PC-3 (cell line): ENCODE measurements at places on chromosomes 6 and 20. TPM values are rescaled to one million over a fixed set of nuclear protein-coding genes. Genes with fewer than 3 reads are reported as not detected.
A peak's percentile ranks its signal among the peaks of the same experiment; 100 is the strongest.

Gene CGA
- not detected in 2 replicates for total RNA-seq

Gene FOXF2
- not detected in 2 replicates for total RNA-seq

Gene MAP1LC3A
- 0.22 and 2.7 TPM in 2 replicates for total RNA-seq

Gene ROMO1
- 479 and 530 TPM in 2 replicates for total RNA-seq

Gene CALHM6
- not detected in 2 replicates for total RNA-seq

Gene CST2
- not detected in 2 replicates for total RNA-seq

Gene GABBR1
- 5.5 and 7.0 TPM in 2 replicates for total RNA-seq

- H3K4me1 ChIP-seq, result no peaks in the 10 kb centered on the region
- no peak overlapping the region for H3K4me3 ChIP-seq
- H3K36me3 ChIP-seq, result no peaks in the 10 kb centered on the region
- no peaks in the 10 kb centered on the region for H3K27me3 ChIP-seq
- H3K27ac ChIP-seq, result no peak overlapping the region
Measured at GRCh38 chr6:163825033-163825432, 410.5 kb downstream of the QKI start.

- H3K4me3 ChIP-seq, result no peak overlapping the region
- H3K27me3 ChIP-seq, result no peaks in the 10 kb centered on the region
- H3K27ac ChIP-seq, result no peak overlapping the region
- H3K4me1 ChIP-seq, result peaks cover 22% of the 10 kb centered on the region
- peaks cover 79% of the 10 kb centered on the region for H3K36me3 ChIP-seq
Measured at GRCh38 chr20:35472209-35472608, 16.8 kb downstream of the CEP250 start.

- peak; percentile 23 for DNase-seq
- H3K27ac ChIP-seq, result no peak overlapping the region
- H3K36me3 ChIP-seq, result no peaks in the 10 kb centered on the region
- H3K4me1 ChIP-seq, result peaks cover 7% of the 10 kb centered on the region; the same call in 1 of the 2 replicates
- no peak overlapping the region for H3K4me3 ChIP-seq
Measured at GRCh38 chr6:47473791-47474346, 3.7 kb upstream of the CD2AP start.

DNA sequence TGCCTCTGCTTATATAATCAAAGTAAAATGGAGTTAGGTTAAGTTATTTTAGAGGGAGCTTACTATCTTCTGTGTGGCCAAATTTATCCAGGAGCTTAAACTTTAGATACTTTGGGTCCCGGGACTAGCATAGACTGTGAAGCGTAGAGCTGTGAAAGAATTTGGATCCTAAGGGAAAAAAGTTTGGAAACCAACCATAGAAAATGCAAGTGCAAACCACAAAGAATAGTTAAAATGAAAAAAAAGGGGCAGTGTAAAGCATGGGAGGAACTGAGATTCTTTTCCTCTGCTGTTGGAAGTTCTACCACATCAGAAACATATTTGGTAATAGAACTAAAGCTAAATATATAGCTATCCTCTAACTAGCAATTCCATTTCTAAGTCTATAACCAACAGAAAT, 232.2 kb upstream of the FLRT3 start:
- H3K27me3 ChIP-seq, result no peaks in the 10 kb centered on the region
- H3K4me3 ChIP-seq, result no peak overlapping the region
- no peaks in the 10 kb centered on the region for H3K36me3 ChIP-seq
- no peaks in the 10 kb centered on the region for H3K4me1 ChIP-seq

DNA sequence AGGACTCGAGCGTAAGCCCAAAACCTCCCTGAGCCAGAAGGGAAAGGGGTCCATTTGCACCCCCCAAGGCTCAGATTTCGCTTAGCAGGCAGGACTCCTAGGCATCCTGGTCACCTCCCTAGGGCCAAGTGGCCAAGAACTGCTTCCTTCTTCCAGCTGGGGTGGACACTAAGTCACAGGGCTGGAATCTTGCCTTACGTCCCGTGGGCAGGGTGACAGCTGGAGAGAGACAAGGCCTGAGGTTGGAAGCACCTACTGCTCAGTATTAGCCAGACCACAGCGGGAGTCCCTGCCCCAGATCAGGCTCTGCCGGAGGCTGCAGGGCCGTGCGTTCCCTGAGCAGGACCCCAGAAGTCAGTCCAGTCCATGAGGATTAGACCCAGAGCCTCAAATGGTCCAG, 19.7 kb downstream of the LAMA5 start:
- no peak overlapping the region for H3K27ac ChIP-seq
- H3K4me3 ChIP-seq, result no peak overlapping the region
- H3K36me3 ChIP-seq, result peaks cover 68% of the 10 kb centered on the region
- peaks cover 24% of the 10 kb centered on the region for H3K4me1 ChIP-seq

- no peak for DNase-seq
- no peak overlapping the region for H3K4me3 ChIP-seq
- H3K4me1 ChIP-seq, result peaks cover 11% of the 10 kb centered on the region
- H3K36me3 ChIP-seq, result no peaks in the 10 kb centered on the region; the same call in 1 of the 2 replicates
- H3K27ac ChIP-seq, result no peak overlapping the region
- H3K27me3 ChIP-seq, result no peaks in the 10 kb centered on the region
Measured at GRCh38 chr20:63690898-63691710, 5.3 kb upstream of the TNFRSF6B start.

- no peaks in the 10 kb centered on the region for H3K36me3 ChIP-seq
- H3K4me1 ChIP-seq, result no peaks in the 10 kb centered on the region
- H3K27me3 ChIP-seq, result no peaks in the 10 kb centered on the region
- DNase-seq, result no peak
- H3K27ac ChIP-seq, result no peak overlapping the region
- H3K4me3 ChIP-seq, result no peak overlapping the region
Measured at GRCh38 chr6:89485320-89485719, 52.4 kb downstream of the ANKRD6 start.

GRCh38 chr20:19875376-19876221, 117.5 kb downstream of the RIN2 start:
- DNase-seq, result peak; percentile 55
- H3K4me1 ChIP-seq, result peaks cover 19% of the 10 kb centered on the region
- H3K27me3 ChIP-seq, result no peaks in the 10 kb centered on the region
- no peak overlapping the region for H3K27ac ChIP-seq
- H3K4me3 ChIP-seq, result no peak overlapping the region
- no peaks in the 10 kb centered on the region for H3K36me3 ChIP-seq

DNA sequence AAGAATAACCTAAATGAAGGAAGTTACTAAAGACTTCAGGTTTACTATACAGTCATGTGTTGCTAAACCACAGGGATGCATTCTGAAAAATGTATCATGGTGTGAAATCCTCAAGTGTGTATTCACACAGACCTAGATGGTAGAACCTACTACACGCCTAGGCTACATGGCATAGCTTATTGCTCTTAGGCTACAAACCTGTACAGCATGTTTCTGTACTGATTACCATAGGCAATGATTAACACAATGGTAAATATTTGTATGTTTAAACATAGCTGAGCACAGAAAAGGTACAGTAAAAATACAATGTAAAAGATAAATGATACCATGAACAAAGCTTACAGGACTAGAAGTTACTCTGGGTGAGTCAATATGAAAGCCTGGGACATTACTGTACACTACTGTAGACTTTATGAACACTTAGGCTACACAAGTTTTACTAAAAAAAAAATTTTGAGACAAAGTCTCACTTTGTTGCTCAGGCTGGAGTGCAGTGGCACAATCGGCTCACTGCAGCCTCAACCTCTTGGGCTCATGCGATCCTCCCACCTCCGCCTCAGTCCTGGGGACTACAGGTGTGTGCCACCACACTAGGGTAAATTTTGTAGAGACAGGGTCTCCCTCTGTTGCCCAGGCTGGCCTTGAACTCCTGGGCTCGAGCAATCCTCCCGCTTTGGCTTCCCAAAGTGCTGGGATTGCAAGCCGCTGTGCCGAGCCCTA, 36.0 kb downstream of the ADNP start:
- H3K4me3 ChIP-seq, result no peak overlapping the region
- H3K27ac ChIP-seq, result no peak overlapping the region
- H3K36me3 ChIP-seq, result peaks cover 80% of the 10 kb centered on the region
- DNase-seq, result peak; percentile 16
- peaks cover 4% of the 10 kb centered on the region; the same call in 1 of the 2 replicates for H3K4me1 ChIP-seq
- H3K27me3 ChIP-seq, result no peaks in the 10 kb centered on the region

DNA sequence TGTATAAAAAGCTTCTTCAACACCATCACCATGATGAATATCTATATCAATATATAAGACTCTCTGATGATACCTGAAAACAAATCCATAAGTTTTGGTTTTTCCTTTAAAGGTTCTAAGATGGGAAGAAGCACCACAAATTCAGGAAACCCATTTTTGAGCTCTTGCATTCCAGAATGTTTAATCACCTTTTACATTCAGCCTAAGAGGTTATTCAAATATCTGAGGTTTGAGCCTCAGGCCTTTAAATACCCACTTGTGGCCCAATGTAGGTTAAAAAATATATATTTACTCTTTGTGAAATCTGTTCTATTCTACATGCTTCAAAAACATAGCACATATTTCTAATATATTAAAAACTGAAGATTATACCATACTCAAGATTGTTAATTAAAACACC, 17.6 kb downstream of the HDAC2 start:
- no peak overlapping the region for H3K4me3 ChIP-seq
- peak; percentile 53 for DNase-seq
- H3K27ac ChIP-seq, result no peak overlapping the region
- no peaks in the 10 kb centered on the region for H3K27me3 ChIP-seq

DNA sequence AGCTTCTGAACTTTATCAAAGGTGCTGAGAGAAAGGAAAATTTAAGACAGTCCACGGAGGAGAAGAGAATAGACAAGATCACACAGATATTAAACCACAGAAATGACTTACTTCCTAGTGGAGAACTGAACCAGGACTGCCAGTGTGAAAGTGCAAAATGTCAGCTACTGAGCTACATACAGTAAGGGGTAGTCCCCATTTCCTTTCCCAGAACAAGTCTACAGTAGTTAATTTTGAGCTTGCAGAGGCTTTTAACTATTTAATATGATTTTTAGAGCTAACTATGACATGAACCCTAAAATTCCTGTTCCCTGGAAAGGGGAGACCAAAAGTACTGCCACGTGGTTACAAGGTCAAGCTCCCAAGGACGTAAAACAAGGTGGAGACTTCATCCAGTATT, 45.1 kb downstream of the CEP85L start:
- no peak for DNase-seq
- no peaks in the 10 kb centered on the region for H3K27me3 ChIP-seq
- H3K36me3 ChIP-seq, result no peaks in the 10 kb centered on the region
- H3K27ac ChIP-seq, result no peak overlapping the region

- no peak for DNase-seq
- no peaks in the 10 kb centered on the region for H3K36me3 ChIP-seq
- H3K27me3 ChIP-seq, result no peaks in the 10 kb centered on the region
- H3K4me1 ChIP-seq, result peaks cover 13% of the 10 kb centered on the region; the same call in 1 of the 2 replicates
- no peak overlapping the region for H3K4me3 ChIP-seq
Measured at GRCh38 chr6:56988145-56988544, 33.2 kb downstream of the BEND6 start.

GRCh38 chr6:107488875-107489635, 862 bp upstream of the SOBP start:
- no peak for DNase-seq
- no peaks in the 10 kb centered on the region for H3K4me1 ChIP-seq
- H3K4me3 ChIP-seq, result peak overlapping the region; percentile 60
- no peaks in the 10 kb centered on the region for H3K36me3 ChIP-seq
- peaks cover 56% of the 10 kb centered on the region for H3K27me3 ChIP-seq
- H3K27ac ChIP-seq, result no peak overlapping the region

DNA sequence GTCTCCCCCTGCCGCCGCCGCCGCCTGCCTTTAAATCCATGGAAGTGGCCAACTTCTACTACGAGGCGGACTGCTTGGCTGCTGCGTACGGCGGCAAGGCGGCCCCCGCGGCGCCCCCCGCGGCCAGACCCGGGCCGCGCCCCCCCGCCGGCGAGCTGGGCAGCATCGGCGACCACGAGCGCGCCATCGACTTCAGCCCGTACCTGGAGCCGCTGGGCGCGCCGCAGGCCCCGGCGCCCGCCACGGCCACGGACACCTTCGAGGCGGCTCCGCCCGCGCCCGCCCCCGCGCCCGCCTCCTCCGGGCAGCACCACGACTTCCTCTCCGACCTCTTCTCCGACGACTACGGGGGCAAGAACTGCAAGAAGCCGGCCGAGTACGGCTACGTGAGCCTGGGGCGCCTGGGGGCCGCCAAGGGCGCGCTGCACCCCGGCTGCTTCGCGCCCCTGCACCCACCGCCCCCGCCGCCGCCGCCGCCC, 474 bp downstream of the CEBPB start:
- peaks cover 12% of the 10 kb centered on the region; the same call in 1 of the 2 replicates for H3K36me3 ChIP-seq
- DNase-seq, result peak; percentile 59
- H3K27me3 ChIP-seq, result no peaks in the 10 kb centered on the region
- H3K27ac ChIP-seq, result peak overlapping the region; percentile 75
- peaks cover 28% of the 10 kb centered on the region for H3K4me1 ChIP-seq

GRCh38 chr20:24871480-24872213, 77.4 kb upstream of the CST7 start:
- DNase-seq, result no peak
- H3K27me3 ChIP-seq, result peaks cover 81% of the 10 kb centered on the region
- no peaks in the 10 kb centered on the region for H3K36me3 ChIP-seq
- no peak overlapping the region for H3K4me3 ChIP-seq
- H3K4me1 ChIP-seq, result no peaks in the 10 kb centered on the region

GRCh38 chr6:11414176-11414963, 123.2 kb upstream of the TMEM170B start:
- H3K36me3 ChIP-seq, result no peaks in the 10 kb centered on the region
- 0 out of 2 replicates have a peak overlapping the region, but pooled peaks have one; percentile 8 for H3K4me3 ChIP-seq
- H3K27ac ChIP-seq, result peak overlapping the region; percentile 74
- H3K4me1 ChIP-seq, result peaks cover 18% of the 10 kb centered on the region
- peak; percentile 92 for DNase-seq

DNA sequence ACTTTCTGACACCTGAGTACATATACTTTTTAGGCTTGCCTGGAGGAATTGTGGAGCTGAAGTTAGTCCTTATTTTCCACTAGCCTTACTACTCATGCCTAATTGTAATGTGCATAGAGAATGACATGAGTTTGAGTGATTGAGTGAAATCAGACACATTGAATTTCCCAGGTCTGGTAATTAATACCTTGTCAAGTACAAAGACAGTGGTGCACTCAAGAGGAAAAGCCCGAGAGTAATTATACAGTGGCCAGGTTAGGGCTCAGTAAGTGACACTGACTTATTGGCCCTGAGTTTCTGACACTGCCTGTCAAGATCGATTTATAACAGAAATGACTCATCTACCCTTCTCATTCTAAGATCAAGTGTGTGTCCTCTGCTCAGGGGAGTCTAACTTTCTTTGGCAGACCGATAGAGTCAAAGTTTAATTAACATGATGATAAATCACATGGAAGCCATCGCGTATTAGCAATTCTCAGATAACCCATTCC, 288.3 kb downstream of the TPBG start:
- no peaks in the 10 kb centered on the region for H3K27me3 ChIP-seq
- no peaks in the 10 kb centered on the region for H3K36me3 ChIP-seq
- H3K4me1 ChIP-seq, result peaks cover 4% of the 10 kb centered on the region
- no peak overlapping the region for H3K4me3 ChIP-seq
- no peak for DNase-seq

GRCh38 chr20:61925555-61926252, 140.0 kb downstream of the TAF4 start:
- H3K4me1 ChIP-seq, result peaks cover 17% of the 10 kb centered on the region
- H3K36me3 ChIP-seq, result no peaks in the 10 kb centered on the region
- DNase-seq, result peak; percentile 82
- H3K27me3 ChIP-seq, result peaks cover 4% of the 10 kb centered on the region; the same call in 1 of the 2 replicates

DNA sequence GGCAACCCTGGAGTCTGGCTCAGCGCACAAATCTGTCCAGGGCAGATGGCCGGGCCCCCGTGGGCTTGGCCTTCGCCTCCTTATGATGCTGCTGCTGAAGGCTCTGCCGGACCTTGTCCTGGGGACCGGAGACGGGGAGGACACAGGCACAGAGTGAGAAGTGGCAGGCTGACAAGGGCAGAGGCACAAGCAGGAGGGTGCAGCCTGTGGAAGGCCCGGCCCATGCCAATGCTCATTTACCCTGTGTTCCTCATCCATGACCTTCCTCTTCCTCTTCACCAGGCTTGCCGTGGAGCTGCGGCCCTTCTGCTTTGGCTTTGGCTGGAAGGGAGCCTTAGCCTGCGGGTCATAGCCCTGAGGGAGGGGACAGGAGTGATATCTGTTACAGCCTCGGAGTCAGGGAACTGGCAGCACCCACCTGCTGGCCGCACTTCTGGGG, 2.4 kb downstream of the B3GALT4 start:
- peaks cover 30% of the 10 kb centered on the region for H3K36me3 ChIP-seq
- H3K27ac ChIP-seq, result no peak overlapping the region
- H3K4me1 ChIP-seq, result peaks cover 31% of the 10 kb centered on the region
- no peaks in the 10 kb centered on the region for H3K27me3 ChIP-seq
- no peak overlapping the region for H3K4me3 ChIP-seq
- no peak for DNase-seq
